Lung microvascular endothelial cell (primary cell): ENCODE measurements at places on chromosomes 16 and 17. TPM values are rescaled to one million over a fixed set of nuclear protein-coding genes. Genes with fewer than 3 reads are reported as not detected.
A peak's percentile ranks its signal among the peaks of the same experiment; 100 is the strongest.

Gene SP6
- total RNA-seq, result 0.65 and 3.0 TPM in 2 replicates

Gene HOXB8
- total RNA-seq, result 0.22 TPM in 1 of 2 replicates, not detected in the other

Gene NEUROD2
- total RNA-seq, result not detected in 2 replicates

Gene ADAD2
- total RNA-seq, result not detected in 2 replicates

DNA sequence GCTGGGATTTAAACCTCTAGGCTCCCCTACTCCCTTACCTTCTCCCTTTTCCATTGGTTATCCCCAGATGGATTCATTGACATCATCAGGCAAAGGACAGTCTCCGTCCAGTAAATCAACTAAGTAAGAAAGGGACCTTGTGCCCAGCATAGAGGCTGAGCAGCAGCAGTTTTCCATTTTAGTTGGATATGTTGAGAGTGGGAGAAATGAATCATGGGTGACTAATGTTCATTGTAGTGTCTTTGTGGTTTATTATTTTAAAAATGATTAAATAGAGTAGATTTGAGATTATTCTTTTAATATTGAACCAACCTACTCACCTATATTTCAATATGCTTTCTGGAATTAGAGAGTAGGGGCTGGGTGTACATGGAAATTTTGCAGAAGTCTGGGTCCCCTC lies 99.4 kb upstream of the CACNG3 start:
- no peak for DNase-seq

DNA sequence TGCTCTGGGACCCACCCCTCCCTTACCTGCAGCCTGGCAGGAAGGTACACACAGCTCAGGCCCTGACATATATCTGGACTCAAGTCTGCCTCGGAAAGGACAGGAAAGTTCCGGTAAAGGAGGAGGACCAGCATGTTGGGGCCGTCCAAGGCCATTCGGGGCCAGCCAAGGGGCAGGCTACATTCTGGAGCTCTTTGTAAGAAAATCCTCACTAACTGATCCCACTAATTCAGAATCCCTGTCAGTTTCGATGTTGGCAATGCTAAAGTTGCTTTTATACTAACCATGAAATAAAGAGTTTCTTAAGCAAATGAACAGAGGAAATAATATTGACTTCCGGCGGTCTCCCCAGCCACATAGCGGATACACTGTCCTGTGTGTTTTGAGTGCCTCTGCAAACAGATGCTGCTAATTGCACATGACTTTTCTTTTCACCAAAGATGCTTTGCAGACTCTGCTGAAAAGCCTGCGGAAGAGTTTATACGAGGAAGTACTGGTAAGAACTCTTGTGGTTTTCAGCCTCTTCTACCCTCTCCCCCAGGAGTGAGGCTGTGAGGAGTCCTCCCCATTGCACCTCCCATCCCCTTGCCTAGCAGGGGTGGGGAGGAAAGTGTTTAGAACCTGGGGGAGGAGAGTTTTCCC lies 54.8 kb downstream of the PLXDC1 start:
- DNase-seq, result no peak

DNA sequence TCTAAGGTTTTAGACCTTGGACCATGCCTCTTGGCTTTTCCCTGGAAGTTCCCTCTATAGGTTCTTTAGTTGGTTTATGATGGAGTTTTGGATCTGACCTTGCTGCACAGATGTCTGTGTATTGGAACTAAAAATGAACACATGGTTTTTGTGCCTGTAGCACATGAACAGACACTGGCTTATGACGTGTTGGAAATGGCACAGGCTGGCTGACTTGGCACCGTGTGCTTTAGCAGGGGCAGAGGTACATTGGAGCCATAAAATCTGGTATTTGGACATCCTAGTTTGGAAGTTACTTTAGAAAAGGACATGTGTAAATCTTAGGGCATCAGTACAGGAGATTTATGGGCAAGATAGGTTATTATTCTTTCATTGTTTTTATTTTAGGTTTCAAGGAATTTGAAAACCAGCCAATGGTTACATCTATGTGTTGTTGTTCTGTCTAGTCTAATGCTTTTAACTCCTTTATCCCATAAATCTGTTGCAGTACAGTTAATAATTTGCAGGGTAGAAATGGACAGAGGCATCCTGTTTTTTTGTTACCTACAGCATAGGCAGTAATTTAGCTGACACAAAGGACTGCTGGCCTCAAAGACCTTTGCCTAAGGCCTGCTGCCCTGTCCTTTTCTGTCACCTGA lies 6.0 kb downstream of the SOCS7 start:
- DNase-seq, result no peak

DNA sequence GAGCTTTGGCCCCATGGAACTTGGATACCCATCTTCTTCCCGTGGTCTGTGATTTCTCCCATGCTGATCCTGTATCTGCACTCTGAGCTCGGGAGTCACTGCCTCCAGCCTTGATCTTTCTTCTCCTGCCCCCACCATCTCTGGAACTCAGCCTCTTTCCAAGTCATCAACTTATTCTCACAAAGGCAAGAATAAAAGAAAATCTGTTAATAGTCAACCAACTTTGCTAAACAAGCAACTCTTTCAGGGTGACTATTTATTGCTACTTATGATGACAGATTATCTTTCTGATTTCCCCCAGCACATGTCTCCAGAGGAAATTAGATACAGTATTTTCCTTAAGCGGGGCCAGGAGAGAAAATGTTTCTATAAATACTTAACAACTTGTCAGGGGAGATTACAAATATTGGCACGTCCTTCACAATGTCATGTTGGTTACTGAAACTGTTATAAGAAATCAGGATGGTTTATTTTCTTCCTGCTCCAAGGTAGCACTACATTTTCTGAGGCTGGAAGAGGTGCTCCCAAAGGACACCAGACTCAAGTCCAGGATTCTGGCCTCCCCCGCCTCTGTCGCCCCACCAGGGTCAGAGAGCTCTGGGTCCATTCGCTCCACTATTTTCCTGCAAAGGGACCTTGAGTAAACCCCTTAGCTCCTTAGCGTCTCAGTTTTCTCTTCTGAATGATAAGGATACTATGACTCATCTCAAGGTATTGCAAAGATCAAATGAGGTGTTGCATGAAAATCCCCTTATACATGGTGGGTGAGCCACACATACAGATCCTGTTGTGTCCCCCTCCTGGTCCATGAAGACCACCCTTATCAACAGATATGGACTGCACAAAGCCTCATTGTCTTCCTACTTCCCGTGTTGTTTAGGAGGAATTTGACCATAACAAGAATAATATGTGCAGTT lies 205.2 kb upstream of the WSCD1 start:
- no peak for DNase-seq

- no peak for DNase-seq
These were observed 9.0 kb upstream of the LONP2 start for GRCh38 chr16:48235058-48235555.

- no peak for DNase-seq
These were observed 3.8 kb upstream of the DCXR start for GRCh38 chr17:82041144-82041814.

- DNase-seq, result no peak
These were observed 88.4 kb downstream of the FTO start for GRCh38 chr16:53792161-53792951.

GRCh38 chr17:44921122-44921882 lies 6.0 kb upstream of the GFAP start:
- no peak for DNase-seq

- no peak for DNase-seq
These were observed 21.8 kb downstream of the XYLT1 start for GRCh38 chr16:17448640-17449638.

DNA sequence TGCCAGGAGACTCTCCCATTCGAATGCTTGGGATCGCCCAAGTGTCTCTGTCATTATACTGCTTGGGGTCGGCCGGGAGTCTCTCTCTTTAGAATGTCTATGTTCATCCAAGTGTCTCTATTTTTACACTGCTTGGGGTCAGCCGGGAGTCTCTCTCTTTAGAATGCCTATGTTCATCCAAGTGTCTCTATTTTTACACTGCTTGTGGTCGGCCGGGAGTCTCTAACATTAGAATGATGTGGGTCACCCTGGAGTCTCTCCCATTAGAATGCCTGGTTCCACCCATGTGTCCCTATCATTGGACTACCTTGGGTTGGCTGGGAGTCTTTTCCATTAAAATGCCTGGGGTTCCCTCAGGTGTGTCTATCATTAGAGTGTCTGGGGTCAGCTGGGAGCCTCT lies 2230.4 kb downstream of the TP53TG3F start:
- DNase-seq, result no peak

DNA sequence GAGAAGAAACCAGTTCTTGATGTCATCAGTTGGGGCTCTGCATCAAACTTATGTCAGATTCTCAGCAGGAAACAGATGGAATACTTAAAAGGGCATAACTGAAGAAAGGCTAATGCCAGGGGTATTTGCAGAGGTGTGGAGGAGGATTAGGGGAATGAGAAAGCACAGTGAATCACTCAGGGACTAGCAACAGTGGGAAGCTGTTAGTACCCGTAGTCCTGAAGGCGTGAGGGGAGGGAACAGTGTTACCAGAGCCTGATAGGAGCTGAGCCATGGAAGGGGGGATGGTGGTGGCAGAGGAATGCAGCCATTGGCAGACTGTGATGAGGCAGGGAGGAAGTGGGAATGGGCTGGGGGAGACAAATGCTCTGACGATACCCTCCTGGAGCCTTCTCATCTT lies 162.3 kb downstream of the UTP18 start:
- no peak for DNase-seq

DNA sequence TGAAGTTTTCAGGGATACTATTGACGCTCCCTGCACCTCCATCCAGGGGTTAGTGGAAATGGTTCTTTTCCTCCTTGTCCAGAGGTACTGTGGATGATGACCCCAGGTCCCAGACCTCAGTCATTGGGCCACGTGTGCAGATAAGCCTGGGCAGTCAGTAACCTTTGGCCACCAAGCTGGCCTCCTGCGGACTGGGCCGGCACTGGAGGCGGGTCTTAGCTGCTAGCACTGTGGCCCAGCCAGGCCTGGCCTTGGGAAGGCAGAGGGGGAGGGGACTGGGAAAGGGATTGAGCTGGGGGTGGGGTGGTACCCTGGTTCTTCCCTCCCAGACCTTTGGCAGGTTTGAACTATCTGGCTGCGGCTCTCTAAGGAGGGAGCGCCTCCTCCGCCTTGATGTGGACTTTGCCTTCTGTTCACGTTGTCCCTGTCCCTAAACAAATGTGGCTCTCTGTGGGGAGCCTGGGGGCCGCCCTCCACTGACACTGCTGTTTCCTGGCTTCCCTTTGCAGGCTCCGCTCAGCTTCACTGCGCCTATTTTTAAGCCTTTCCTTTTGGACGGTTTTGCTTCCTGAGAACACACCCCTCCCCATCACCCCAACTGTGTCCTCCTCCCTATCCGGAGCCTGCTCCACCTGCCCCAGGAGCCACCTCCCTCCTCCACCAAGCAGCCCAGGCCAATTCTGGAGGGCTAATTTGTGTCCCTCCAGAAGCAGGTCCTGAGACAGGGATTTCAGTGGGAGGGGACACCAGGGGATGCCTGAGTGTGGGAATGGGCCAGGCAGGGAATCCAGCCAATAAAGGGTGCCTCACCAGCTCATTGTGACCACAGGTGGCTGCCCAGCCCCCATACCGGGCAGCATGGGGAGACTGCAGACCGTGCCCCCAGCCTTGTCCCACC lies 251.9 kb downstream of the SEC14L1 start:
- peak; percentile 64 for DNase-seq

DNA sequence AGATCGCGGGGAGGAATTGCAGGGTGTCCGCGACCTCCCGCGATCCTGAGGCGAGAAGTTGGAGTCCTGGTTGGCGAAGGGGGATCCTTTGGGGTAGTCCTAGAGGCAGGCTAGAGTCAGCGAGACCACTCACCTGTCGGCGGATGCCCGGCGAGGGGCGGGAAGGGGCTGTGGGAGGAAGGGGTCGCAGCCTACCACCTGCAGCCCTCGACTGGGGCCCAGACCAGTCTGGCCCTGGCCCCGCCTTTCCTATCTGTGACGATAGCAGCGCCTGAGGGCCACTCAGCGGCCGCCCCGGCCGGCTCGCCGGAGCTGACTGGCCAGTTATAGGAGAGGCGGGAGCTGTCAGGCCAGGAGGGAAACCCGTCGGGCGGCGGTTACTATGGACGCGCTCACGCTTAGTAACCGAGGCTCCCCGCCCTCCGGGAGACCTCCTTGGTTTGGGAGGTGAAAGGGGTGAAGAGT lies at the start of gene TEKT3:
Gene TEKT3 (minus strand): TSS at position 213 of the 465 bp plus-strand sequence. CDS start 10,012 bp downstream, outside the sequence.
- peak; percentile 52 for DNase-seq

GRCh38 chr16:65476448-65476955 lies 354.6 kb upstream of the CDH11 start:
- no peak for DNase-seq

DNA sequence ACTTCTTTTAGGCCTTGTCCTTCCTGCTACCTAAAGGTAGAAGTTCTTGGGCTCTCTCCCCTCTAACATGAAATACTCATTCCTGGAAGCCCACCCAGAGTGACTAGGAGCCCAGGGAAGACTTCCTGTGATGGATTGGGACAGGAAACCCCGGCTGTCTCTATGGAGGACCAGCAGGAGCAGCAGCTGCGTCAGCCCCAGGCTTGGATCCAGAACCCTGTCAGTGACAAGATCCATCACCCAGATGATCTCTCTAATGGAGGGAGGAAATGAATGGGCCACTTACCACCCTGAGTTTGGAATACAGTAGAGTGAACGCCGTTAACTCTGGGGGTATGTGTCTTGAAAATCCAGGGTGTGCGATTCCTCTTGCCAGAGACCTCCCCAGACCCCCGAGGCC lies 195.7 kb upstream of the WSCD1 start:
- peak; percentile 22 for DNase-seq

- DNase-seq, result no peak
These were observed 31.3 kb upstream of the KRT17 start for GRCh38 chr17:41655611-41656111.
